ENCODE measurements at places on chromosomes 1 and 21. TPM values are rescaled to one million over a fixed set of nuclear protein-coding genes. Genes with fewer than 3 reads are reported as not detected.

Gene CHRNB2
- 0.36 TPM for total RNA-seq

- DNase-seq, result no peak
Observed at GRCh38 chr1:44323947-44324346, 31.1 kb downstream of the ERI3 start.

Gene PGLYRP4
- 0.60 TPM for total RNA-seq

Gene APOBEC4
- not detected for total RNA-seq

Gene MYBPH
- not detected for total RNA-seq

DNA sequence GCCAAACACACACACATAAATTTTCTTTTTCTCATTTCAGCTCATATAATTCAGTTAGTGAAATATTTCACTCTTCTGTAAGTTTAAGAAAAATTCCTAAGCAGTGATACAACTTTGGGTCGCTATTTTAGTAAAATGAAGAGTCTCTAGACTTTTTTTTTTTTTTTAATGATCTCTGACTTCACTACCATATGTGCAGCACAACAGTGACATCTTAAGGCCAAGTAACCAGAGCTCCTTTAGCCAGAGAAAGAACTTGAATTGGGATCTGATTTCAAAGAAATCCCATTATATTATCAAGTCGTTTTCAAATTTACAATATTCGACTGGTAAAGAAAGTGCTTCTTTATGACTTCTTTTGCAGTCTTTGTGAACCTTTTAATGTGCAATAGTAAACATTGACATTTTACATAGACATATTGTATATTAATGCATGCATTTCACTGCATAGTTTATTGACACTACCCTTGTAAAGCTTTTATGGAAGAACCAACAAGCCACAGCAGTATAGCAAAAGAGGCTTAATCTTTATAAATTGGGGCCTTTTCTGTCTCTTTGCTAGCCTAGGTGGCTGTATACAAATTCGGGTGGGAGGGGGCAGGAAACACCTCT lies 62.2 kb downstream of the LRRC40 start:
- DNase-seq, result no peak

Gene C8B
- total RNA-seq, result not detected

- no peak for DNase-seq
Observed at GRCh38 chr1:149967041-149967440, 30.4 kb upstream of the MTMR11 start.

Gene CFAP141
- not detected for total RNA-seq

DNA sequence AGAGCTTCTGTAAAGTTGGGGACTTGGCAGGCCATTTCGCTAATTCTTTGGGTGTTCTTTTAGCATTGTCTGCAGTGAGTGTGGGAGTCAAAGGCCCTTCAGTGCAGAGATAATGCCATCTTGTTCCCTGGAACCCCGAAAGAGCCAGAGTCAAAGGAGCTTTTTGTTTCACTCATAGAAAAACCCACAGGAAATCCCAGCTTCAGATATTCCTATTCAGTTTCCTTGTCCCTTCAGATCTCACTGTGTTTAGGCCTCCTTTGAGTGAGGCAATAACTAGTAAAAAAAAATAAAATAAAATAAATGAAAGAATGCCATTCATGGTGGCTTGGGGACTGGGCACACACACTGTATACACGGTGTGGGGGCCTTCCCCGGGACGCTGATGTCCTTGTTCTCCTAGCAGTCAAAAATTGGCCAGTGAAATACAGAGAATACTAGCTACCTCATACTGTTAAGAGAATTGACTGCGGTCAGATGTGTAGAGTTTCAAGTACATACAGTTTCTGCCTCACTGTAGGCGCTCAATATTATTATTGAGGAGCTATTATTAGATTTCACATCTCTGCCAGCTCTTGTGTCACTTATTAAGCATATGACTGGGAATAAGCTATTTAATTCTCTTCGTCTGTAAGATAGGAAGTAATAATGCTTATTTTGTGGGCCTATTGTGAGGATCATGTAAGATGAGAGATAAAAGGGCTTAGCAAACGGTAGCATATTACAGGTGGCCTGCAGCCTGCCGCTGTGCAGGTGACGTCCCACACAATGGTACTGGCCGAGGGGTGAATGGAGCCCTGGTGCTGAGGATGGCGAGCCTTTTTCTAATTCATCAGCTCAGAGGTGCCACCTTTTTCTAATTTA lies 16.7 kb downstream of the DISC1 start:
- no peak for DNase-seq

GRCh38 chr1:230851291-230851691 lies 17.0 kb downstream of the C1orf198 start:
- DNase-seq, result no peak

Gene AQP10
- total RNA-seq, result not detected

- no peak for DNase-seq
Observed at GRCh38 chr1:10728595-10729410, 67.6 kb downstream of the CASZ1 start.

Gene NOS1AP
- 7.0 TPM for total RNA-seq

DNA sequence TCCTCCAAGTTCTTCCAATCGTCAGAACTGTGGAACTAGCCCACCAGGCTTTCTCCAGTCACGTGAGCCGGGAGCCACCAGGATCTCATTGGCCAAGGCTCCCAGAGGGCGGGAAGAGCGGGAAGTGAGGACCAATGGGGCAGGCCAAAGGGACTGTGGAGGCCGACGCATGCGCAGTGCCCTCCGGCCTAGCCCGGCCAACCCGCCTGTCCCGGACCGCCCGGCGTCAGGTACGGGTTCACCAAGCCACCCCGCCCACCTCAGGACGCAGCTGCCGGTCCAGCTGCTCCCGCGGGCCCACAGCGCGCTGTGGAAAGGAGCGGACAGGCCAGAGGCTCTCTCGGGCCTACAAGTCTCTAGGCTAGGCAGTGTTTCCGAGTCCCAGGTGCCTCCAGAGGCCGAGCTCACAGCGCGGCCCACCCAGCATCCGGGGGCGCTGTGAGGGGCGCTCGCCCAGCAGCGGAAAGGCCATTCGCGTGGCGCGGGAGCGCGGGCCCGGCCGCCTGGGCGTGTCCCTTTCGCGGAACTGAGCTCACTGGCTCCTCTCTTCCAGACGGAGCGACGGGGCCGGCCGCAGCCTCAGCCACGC lies 10.9 kb downstream of the OR14I1 start:
- no peak for DNase-seq

Gene PLD5
- total RNA-seq, result 0.13 TPM

DNA sequence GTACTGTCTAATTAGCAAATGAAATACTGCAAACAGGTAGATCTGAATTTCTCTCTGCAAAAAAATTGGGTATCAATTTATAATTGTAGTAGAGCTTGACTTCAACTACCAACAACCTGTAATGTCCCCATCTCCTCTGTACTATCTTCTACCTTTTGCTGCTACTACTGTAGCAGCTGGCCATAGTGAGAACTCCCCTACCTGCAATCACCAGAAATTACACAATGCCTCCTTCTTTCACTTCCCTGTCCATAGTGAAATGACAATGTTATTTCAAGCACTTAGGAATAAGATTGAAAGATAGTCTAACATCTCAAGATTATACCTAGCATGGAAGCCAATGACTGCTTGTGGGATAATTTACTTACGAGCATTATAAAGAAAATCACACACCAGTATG lies 100.4 kb downstream of the ACBD6 start:
- DNase-seq, result no peak

Gene SIM2
- total RNA-seq, result 0.49 TPM

DNA sequence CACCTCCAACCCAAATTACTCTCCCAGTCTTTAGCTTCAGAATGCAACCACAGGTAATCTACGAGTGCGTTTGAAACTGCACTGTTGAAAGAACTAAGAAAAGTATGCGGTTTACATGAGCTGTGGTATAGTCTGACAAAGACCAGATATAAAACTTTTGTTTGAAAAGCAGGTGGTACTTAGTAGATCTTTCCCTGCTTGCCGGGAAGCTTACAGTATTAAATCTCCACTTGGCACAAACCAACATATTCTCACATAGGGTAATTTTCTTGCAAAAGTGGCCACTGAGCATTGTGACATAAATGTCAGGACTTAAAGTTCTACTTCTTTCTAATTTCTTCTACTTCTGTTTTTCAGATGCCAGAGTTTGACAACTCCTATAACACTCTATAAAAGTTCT lies 8.4 kb downstream of the RGS2 start:
- DNase-seq, result no peak

Gene CNKSR1
- total RNA-seq, result 40.6 TPM

Gene GPR89B
- total RNA-seq, result 13.0 TPM

- no peak for DNase-seq
Observed at GRCh38 chr1:119010201-119010600, 22.1 kb upstream of the TBX15 start.

- DNase-seq, result peak; percentile 93
Observed at GRCh38 chr1:51519048-51519864, at the start of gene EPS15. Gene EPS15 (minus strand): TSS chr1:51519266. CDS start chr1:51519231, 35 bp downstream.

- DNase-seq, result no peak
Observed at GRCh38 chr1:1153874-1154273, 19.8 kb upstream of the TTLL10 start.

GRCh38 chr1:235491644-235492043 lies 12.6 kb downstream of the B3GALNT2 start:
- no peak for DNase-seq

DNA sequence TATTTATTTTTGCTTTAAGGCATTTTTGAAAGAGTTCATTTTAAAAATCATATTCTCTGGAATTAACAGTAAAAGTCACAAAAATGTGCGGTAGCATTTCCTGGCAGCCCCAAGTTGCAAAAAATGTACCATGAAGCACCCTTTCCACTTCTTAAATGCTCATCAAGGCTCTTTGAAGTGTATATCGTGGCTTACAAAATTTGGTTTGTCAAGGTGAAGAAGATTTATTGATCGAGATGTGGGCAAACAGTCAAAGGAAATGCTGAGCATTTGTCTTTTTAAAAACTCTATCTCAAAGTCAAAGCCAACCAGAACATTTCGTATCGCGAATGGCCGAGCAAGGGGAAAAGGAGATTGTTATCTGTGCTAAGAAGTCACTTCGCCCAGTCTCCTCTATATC lies 277.5 kb upstream of the KAZN start:
- no peak for DNase-seq

- DNase-seq, result no peak
Observed at GRCh38 chr21:29504751-29505321, 206.1 kb downstream of the BACH1 start.

GRCh38 chr1:89904219-89904980 lies 83.6 kb downstream of the LRRC8D start:
- DNase-seq, result no peak

Gene PRMT6
- 22.2 TPM for total RNA-seq

- no peak for DNase-seq
Observed at GRCh38 chr1:162210196-162210595, 140.7 kb downstream of the NOS1AP start.

Gene RCSD1
- total RNA-seq, result 8.7 TPM

Gene SFN
- 93.7 TPM for total RNA-seq

DNA sequence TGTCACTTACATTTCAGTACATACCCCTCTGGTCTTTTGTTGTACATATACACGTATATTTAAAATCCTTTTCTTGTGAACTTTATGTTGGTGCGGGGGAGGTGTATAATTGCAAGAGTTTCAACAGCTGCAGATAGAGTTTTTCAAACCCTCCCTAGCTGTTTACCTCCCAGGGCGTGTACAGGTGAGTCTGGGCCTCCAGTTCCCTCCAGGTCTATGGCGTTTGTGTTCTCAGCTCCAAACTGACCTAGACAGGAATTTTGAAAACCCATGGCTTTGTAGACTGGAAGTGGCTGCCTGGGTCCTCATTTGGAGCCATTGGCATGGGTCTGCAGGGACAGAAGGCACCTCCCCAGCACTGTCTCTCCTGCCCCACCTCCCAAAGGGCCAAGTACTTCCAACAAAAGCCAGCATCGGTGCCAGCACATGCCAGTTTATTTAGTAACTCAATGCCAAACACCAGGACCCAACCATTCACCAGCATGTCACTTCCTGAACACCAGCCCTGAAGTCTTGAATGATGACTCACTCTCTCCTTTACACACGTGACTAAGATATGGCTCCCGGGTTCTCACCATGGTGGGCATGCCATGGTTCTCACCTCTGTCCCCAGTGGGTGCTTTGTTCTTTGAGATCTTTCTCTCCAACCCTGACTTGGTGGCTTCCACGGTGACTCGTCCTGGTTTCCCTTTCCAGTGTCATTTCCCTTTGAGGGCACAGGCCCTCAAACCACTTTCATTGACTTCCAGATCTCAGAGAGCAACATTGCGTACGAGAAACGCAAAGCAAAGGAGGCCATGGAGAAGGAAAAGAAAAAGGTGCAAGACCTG lies 57.3 kb upstream of the EFHD2 start:
- no peak for DNase-seq

DNA sequence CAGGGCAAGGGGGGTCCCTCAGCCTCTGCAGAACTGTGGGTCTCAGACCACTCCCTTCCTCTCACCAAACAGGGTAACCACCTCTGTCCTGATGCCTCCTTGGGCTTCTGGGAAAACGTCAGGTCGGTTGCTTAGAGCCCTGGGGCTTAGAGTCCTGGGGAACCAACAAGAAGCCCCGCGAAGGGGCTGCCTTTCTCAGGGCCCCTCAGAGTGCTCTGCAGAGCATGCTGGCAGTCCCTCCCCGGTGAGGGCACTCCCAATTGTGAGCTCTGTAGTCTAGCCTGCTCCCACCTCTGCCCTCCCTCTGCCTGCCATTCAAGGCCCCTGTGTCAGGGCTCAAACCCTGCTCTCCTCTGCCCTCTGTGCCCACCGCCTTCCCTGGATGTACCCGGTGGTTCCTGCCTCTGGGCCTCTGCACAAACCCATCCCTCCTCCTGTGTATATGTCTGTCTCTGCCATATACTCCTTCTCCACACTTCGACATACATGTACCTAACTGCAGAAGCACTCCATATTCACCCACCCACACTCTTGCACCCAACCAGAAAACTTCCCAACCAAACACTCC lies 92.3 kb downstream of the DMRTB1 start:
- DNase-seq, result no peak

- no peak for DNase-seq
Observed at GRCh38 chr1:236654957-236655356, 31.3 kb upstream of the ACTN2 start.

Gene B4GALT2
- 39.7 TPM for total RNA-seq

Gene OPTC
- total RNA-seq, result not detected

- DNase-seq, result no peak
Observed at GRCh38 chr1:203891950-203892349, 30.6 kb downstream of the SNRPE start.

GRCh38 chr1:55554611-55555010 lies 339.4 kb upstream of the USP24 start:
- DNase-seq, result no peak

- no peak for DNase-seq
Observed at GRCh38 chr1:60875138-60875537, 207.2 kb upstream of the NFIA start.

GRCh38 chr1:6447016-6447817 lies 18.8 kb downstream of the TNFRSF25 start:
- DNase-seq, result no peak

DNA sequence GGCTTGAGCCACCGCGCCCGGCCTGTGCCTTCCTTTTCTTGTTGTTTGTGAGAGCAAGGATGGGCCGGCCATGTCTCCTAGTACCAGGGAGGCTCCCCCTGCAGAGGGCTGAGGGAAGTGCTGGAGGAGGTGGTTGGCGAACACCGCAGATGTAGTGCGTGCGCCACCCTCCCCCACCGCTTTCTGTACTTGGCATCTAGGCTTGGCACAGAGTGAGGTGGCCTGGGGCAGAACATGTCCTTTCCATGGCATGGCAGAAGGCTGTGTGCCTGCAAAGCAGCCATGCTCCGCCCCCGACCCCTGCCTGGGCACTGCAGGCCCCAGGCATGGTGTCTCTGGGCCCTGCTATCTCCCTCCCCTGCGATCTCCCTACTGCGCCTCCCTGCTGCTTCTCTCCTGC lies 30.7 kb downstream of the ALPL start:
- no peak for DNase-seq

Gene CSDE1
- 612 TPM for total RNA-seq

Gene ATP6V1G3
- total RNA-seq, result not detected

- DNase-seq, result no peak
Observed at GRCh38 chr1:59731591-59731990, 83.2 kb upstream of the HOOK1 start.

All from ureter (tissue), 1 donor.